ENCODE measurements at places on chromosomes 7 and 10.

GRCh38 chr7:155922067-155922816, 110.0 kb upstream of the SHH start:
- no peak for DNase-seq

DNA sequence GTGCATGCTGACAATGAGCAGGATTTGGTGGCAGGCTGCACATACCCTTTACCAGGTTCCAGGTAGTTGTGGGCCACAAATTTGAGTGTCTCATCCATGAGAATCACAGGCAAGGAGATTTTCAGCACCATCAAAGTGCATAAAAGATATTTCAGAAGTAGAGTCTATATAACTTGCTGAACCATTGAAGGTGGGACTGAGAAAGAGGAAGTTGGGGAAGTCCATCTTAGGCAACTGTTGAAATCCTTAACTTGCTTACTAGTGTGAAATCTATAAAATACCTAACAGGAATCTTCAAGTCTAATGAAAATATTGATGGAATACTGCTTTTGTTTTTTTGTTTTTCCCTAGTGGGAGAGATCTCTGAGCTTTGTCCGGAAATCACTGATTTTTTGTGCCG, 325.1 kb upstream of the PLXDC2 start:
- no peak for DNase-seq

DNA sequence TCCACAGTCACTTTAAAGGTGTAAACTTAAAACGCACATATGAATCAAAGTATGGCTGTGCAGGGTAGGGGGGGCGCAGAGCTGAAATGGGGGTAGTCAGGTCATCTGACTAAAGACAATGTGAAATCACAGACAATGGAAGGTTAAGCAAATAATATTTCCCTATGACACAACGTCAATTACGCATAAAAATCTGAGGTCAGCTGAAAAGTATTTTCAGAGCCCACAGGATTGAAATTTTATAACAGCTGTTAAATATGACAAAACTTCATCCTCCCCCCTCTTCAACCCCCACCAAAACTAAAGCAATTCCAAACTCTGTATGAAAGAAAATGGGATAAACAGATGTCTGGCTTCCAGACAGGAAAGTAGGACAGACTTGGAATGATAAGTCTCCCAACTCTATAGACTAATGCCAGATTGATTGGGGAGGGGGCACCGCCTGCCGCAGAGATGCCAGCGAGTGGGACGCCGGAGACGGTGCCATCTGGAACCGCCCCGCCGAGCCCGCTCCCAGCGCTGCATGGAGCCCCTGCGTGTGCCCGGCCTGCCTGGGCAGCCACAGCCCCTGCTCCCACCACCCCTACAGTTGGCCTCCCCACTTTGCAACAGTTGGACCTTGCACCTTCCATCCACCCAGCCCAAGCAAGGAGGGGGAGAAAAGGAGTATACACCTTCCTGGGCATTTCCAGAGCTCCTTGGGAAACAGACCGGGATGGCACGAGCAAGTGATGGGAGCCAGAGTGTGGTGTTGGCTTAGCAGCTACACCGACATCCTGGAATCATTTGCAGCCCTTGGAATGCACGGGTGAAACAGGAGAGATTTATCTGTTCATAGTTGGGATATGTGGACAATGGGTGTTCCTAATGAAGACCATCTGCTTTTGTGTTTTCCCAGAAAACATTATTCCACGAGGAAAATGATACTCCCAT, 10.7 kb downstream of the EBF3 start:
- no peak for DNase-seq

GRCh38 chr10:129871966-129872365, 92.1 kb downstream of the EBF3 start:
- DNase-seq: no peak

- DNase-seq: no peak
Measured at GRCh38 chr7:25545124-25546008, 317.1 kb upstream of the NPVF start.

DNA sequence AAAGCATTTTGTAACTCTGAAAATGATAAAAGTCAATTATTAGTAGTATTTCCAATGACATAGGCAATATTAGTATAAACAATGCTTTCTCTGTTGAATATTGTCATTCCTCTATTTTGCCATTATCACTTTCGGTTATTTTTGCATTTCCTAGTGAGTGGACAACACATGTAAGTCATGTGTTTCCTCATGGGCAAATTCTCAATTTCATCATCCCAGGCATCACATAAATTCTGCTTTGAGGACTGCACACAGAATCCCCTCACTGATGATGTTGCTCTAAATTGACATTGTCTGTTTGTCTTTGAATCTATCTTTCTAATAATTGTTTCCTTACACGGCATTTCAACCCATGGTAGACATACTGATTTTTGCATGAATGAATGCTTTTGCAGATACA, 337.3 kb downstream of the GFRA1 start:
- DNase-seq: no peak

DNA sequence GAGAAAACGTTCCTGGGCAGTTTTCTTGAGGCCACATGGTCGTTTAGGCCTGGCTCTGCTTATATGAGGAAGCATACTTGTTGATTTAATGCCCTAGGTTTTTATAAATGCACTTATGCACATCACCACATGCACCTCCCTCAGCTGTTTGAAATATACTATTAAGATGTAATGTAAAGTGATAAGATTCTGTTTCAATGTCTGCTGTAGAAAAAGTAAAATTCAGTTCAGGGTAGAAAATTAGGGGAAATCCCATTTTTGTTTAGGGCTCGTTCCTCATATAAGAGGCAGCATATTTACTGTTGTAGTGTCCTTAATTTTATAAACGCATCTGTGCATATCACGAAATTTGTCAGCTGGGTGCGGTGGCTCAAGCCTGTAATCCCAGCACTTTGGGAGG, 7.8 kb upstream of the CAMK1D start:
- DNase-seq: no peak

DNA sequence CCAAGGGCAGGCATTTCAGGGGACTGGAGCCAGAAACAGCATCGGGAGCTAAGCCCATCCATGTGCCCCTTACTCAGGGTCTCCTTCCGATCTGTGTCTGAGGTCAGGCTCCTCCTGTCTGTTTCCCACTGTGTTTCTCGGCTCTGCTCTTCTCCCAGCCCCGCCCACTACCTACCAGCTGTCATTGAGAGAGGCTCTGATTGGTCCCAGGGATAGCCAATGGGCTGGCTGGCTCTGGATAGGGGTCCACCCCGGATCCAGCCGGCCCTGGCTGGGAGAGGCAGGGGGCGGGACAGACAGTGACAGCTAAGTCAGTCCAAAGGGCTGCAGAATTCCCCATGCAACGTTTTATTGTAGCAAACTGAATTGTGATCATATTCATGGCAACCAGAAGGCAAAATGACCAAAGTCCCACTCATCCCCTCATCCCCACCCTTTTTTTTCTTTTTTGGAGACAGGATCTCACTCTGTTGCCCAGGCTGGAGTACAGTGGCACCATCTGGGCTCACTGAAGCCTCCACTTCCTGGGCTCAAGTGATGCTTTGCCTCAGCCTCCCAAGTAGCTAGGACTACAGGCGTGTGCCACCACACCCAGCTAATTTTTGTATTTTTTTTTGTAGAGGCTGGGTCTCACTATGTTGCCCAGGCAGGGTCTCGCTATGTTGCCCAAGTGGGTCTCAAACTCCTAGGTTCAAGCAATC, 76.3 kb downstream of the CLIP2 start:
- DNase-seq: no peak

DNA sequence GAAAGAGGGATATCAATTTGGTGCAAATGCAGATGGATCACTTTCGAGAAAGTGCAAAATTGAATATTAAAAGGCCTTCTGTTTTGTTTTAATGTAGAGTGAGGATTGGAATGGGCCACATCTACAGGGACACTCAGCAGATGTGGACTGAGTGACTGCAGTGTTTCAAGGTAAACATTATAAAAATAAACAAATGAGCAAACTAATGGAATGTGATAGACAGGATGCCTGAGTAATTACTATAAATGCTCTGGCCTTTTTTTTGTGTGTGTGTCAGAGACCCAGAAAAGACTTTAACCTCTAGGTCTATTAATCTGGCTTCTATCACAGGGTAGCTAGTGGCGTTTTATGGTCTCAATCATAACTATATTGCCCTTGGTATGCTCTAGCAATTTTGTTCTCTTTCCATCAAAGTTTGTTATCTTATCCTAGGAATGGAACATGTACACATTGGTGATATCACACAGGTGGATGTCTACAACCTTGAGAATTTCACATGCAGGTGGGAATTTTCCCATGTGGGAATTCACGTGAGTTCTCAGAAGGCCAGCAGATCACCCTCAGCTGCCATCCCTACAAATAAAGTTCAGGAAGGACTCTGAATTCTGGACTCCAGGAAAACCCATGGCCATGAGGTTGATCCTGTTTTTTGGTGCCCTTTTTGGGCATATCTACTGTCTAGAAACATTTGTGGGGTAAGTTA, at the start of gene CPA2:
Gene CPA2 (plus strand): TSS at position 606 of the 703 bp plus-strand sequence. CDS start 19 bp downstream, at position 625.
- no peak for DNase-seq

GRCh38 chr10:29522061-29522855, 112.5 kb downstream of the SVIL start:
- no peak for DNase-seq

All from cortex of kidney (tissue), 1 donor.